Parietal lobe (tissue), 2 donors: ENCODE measurements at places on chromosomes 3 and 15. TPM values are rescaled to one million over a fixed set of nuclear protein-coding genes. Genes with fewer than 3 reads are reported as not detected.

CMTM7 gene
- 0.63 TPM for total RNA-seq

CHST13 gene
- total RNA-seq = not detected

ANKRD63 gene
- total RNA-seq = 0.94 TPM

IL17RB gene
- 2.2 TPM for total RNA-seq

CNTN3 gene
- 37.9 TPM for total RNA-seq

CAND2 gene
- total RNA-seq = 25.7 TPM

ALPK3 gene
- total RNA-seq = 1.6 TPM

TRPC1 gene
- 113 TPM for total RNA-seq

ZBED2 gene
- total RNA-seq = not detected

SEMA5B gene
- total RNA-seq = 28.5 TPM

KLHL18 gene
- 32.6 TPM for total RNA-seq

CELF6 gene
- 15.7 TPM for total RNA-seq
